ENCODE measurements at places on chromosomes 5 and 9. TPM values are rescaled to one million over a fixed set of nuclear protein-coding genes. Genes with fewer than 3 reads are reported as not detected.

- no peak overlapping the region for H3K4me3 ChIP-seq
- DNase-seq, result no peak
- H3K27me3 ChIP-seq, result no peaks in the 10 kb centered on the region
- H3K27ac ChIP-seq, result no peak overlapping the region
These were observed 13.5 kb upstream of the IQGAP2 start for GRCh38 chr5:76389513-76390154.

DNA sequence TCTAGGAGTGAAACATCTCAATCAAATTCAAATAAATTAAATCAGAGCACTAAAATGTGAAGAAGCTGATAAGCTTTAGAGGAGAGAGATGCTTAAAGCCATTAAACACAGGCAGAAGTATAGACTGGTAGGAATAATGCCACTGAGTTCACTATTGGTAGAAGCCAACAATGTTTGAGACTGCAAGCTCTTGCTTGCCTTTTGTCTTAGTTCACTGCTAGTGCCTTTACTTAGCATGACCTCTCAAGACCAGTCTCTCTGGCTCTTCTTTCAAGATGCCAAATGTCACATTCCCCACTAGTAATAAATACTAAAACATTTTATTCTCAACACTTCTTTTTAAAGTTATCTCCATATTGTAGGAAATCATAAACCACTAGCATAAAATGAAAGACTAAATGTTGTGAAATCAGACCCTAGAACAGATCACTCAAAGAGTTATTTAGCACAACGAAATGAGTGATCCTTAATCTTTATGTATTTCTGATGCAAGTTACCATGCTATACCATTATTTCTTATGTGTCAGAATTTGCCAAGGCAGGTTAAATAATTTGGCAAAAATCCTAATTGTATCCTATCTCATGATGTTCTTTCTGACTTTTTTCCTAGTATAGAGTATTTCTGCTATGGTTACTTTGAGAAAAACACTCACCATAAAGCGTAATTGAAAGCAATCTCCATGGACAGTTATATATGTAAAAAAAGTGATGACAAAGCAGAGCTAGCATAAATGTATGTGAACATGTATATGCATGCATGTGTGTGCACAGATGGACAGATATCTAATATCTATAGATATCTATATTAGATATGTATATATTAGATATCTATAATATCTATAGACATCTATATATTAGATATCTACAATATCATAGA is 57.5 kb downstream of the PJA2 start:
- no peak overlapping the region for H3K4me3 ChIP-seq
- no peaks in the 10 kb centered on the region for H3K36me3 ChIP-seq

DNA sequence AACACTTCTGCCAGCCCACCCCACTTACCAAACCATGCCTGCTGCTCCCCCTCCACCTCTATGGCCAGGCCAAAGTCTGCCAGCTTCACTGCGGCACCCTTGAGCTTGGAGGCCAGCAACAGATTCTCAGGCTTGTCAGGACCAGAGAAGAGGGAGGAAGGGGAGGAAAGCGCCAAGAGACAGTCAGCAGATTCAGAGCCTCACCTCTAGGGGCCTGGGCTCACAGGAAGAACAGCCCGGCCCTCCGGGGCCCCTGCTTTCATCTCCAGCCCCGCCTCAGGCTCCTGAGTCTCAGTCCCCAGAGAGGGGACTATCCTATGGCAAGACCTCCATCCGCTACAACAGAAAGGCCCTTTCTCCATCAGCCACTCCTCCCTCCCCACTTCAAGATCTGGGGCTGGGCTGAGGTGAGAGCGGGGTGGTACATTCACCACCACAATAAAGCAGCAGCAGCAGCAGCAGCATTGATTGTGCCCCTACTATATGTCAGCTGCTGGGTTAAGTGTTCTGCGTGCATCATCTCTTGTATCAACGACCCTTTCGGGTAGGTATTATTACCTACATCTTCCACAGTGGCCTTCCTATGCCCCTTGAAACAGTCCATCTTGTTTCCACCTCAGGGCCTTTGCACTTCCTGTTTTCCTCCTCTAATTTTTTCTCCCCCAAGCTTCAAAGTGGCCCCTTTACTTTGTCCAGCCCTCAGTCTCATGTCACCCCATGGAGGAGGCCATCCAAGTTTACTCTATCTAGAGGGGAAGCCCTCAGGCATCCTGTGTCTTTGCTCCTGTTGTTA is 36.0 kb downstream of the CAMK2A start:
- H3K27ac ChIP-seq, result no peak overlapping the region
- DNase-seq, result no peak
- no peaks in the 10 kb centered on the region for H3K4me1 ChIP-seq
- H3K4me3 ChIP-seq, result no peak overlapping the region

DNA sequence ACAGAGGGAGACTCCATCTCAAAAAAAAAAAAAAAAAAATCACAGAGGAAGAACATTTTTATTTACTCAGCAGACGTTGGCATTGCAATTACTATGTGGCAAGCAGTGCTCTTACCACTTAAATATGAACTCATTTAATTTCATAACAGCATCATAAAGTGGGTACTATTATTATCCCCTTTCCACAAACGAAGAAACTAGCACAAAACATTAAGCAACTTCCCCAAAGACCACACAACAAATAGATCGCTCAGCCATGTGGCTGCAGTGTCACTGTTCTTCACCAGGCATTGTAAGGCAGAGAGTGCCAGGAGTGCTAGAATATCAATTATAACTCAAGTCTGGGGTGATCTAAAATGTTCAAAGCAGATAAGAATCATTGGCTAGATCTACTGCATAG is 69.8 kb upstream of the PLPP6 start:
- H3K36me3 ChIP-seq, result no peaks in the 10 kb centered on the region
- H3K27ac ChIP-seq, result no peak overlapping the region
- no peak overlapping the region for H3K4me3 ChIP-seq
- DNase-seq, result no peak
- H3K27me3 ChIP-seq, result no peaks in the 10 kb centered on the region
- peaks cover 10% of the 10 kb centered on the region for H3K4me1 ChIP-seq

LCN1 gene
- not detected for total RNA-seq

- no peaks in the 10 kb centered on the region for H3K4me1 ChIP-seq
- H3K36me3 ChIP-seq, result no peaks in the 10 kb centered on the region
- DNase-seq, result no peak
These were observed 475.7 kb downstream of the CCDC171 start for GRCh38 chr9:16028548-16028947.

- DNase-seq, result no peak
- no peaks in the 10 kb centered on the region for H3K27me3 ChIP-seq
- H3K4me3 ChIP-seq, result no peak overlapping the region
- peaks cover 59% of the 10 kb centered on the region for H3K4me1 ChIP-seq
These were observed 2.4 kb downstream of the SMIM15 start for GRCh38 chr5:61159836-61160235.

GRCh38 chr9:129988607-129989361 is 54.2 kb downstream of the FNBP1 start:
- no peak for DNase-seq
- H3K4me3 ChIP-seq, result no peak overlapping the region
- H3K27ac ChIP-seq, result peak overlapping the region; percentile 77
- peaks cover under 1% of the 10 kb centered on the region for H3K36me3 ChIP-seq

GRCh38 chr5:57366744-57367143 is 115.9 kb downstream of the ACTBL2 start:
- DNase-seq, result no peak
- no peak overlapping the region for H3K4me3 ChIP-seq
- no peak overlapping the region for H3K27ac ChIP-seq

DNA sequence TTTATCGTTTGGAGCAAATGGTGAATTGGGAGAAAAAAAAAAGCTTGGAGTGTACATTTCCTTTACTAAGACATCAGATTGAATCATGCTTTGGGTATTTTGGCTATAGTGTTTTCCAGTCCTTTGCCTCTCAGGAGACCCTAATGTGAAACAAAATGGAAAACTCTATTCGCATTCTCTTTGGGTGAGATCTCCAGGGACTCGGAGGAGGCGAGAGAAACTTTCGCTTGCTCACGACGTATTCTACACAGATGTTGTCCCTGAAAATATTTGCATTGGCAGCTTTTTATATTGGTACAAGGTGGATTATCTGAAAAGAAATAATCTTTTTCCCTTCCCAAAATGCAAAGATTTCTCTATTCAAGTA is 1240.1 kb upstream of the WWC1 start:
- H3K27ac ChIP-seq, result no peak overlapping the region
- H3K36me3 ChIP-seq, result no peaks in the 10 kb centered on the region
- no peaks in the 10 kb centered on the region for H3K27me3 ChIP-seq
- DNase-seq, result no peak
- no peaks in the 10 kb centered on the region for H3K4me1 ChIP-seq

DNA sequence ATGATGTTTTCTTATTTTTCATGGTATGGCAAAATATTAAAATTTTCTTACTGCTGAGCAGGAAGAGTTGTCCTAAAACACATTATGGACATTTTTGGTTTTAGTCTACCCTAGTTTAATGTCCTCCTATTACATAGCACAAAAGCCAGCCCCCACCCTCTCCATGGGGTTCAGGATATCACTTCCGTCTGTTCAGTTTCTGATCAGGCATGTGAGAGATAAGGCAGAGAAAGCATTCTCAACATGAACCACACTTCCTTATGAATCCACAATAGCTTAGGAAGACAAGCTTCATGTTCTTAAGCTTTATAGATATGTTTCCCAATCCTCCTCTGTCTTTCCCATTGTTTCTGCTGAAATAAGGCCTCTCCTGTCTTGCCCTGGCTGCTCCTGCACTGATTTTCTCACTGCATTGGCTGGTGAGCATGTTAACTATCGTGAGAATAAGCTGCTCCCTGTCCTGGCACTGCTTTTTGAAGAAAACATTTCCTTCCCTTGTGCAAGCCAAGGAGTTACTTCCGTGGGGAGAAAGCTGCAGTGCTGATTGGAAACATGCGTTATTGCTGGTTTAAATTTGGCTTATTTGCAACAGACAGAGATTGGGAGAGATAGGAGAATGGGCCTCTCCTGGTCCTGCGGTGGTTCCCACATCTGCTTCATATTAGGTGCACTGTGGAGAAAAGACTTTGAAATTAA is 260.3 kb upstream of the RPS23 start:
- no peaks in the 10 kb centered on the region for H3K36me3 ChIP-seq
- no peak overlapping the region for H3K27ac ChIP-seq
- no peaks in the 10 kb centered on the region for H3K4me1 ChIP-seq
- no peak overlapping the region for H3K4me3 ChIP-seq
- DNase-seq, result no peak

DNA sequence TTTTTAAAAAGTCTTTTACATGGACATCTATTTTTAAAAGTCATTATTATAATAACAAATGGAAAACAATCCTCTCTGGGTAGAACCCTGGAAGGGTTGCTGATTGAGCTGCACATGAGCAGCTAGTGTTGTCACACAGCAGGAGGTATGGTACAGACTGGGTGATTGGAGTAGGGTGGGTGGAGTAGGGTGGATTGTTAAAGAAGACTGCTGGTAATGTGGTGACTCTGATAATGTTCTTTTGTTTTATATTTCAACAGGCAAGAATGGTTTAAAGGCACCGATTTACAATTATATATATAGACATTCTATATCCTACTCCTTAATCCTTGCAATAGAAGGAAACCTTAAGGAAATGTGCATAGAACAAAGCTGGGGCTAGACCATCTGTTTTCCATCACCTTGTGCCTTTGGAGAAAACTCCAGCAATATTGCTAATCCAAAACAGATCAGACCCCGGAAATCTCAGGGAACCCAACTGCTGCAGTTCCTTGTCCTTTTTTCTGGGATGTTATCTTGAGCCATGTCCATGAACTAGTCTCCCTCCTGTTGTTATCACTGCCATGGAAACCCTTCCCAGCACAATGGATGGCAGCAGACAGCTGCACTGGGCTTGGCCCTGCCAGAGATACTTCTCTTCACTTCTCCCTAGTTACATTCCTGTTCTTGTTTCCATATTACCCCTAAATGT is 129.7 kb downstream of the YIPF5 start:
- no peak for DNase-seq
- H3K4me1 ChIP-seq, result no peaks in the 10 kb centered on the region
- H3K4me3 ChIP-seq, result no peak overlapping the region
- H3K27ac ChIP-seq, result no peak overlapping the region
- H3K36me3 ChIP-seq, result no peaks in the 10 kb centered on the region

GRCh38 chr5:116759860-116760640 is 185.4 kb upstream of the SEMA6A start:
- H3K36me3 ChIP-seq, result no peaks in the 10 kb centered on the region
- H3K4me1 ChIP-seq, result no peaks in the 10 kb centered on the region
- DNase-seq, result no peak
- H3K4me3 ChIP-seq, result no peak overlapping the region
